ENCODE measurements at places on chromosomes 3 and 15.

DNA sequence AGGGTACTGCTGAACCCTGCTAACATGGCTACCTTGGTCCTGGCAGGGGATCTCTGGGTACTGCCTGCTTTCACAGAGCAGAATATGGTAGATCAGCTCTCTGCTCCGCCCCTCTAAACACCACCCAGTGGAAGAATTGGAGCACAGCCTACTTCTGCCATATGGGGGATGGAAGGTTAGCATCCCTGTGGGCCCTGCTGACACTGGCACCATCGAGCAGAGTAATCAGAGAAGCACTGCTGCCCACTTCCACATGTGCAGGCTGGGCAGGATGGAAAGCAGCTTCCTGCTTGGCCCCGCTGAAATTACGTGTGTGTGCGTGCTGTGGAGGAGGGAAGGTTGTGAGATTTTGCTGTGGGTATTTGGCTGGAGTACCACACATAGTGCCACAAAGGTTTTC, 24.8 kb downstream of the CCR1 start:
- DNase-seq: no peak

- no peak for DNase-seq
Observed at GRCh38 chr3:71485896-71486295, 97.6 kb downstream of the FOXP1 start.

- no peak for DNase-seq
Observed at GRCh38 chr3:194279701-194280360, 71.3 kb downstream of the CPN2 start.

- peak; percentile 87 for DNase-seq
Observed at GRCh38 chr3:18295171-18295920, 129.8 kb downstream of the SATB1 start.

DNA sequence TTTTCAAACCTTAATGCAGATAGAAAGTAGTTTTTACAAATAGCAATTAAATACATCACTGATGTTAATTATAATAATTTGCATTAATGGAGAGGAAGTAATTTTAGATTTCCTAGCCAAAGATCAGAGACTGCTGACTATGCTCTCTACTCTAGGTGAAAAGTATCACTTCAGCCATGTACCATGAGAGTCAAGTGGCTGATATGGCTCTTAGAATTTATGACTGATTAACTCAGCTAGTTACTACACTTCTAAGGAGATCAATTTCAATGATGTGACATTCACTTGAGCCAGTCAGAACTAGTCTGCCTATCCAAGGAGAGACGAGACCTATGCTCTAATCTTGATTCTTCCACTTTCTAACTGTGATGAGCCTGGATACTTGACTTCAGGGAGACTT, 405.7 kb upstream of the RORA start:
- no peak for DNase-seq

DNA sequence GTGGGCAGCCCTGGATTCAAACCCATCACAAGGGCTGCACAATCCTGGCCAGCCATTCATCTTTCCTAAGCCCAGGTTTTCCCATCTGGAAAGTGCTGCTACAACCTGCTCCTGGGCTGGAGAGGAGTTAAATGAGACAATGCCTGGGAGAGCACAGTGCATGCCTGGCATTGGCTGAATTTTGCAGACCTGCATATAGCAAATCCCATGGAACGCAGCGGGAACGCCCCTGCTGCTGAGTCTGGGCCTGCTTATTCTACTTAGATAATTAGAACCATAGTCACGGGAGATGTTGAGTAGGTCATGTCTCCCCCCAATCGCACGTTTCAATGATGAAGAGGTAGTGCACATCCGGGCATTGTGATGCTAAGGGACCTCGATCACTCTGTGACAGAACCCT, 46.6 kb downstream of the ABTB1 start:
- no peak for DNase-seq

- DNase-seq: no peak
Observed at GRCh38 chr3:170485294-170485693, 66.6 kb downstream of the CLDN11 start.

- no peak for DNase-seq
Observed at GRCh38 chr3:66675366-66675765, 174.5 kb upstream of the LRIG1 start.

DNA sequence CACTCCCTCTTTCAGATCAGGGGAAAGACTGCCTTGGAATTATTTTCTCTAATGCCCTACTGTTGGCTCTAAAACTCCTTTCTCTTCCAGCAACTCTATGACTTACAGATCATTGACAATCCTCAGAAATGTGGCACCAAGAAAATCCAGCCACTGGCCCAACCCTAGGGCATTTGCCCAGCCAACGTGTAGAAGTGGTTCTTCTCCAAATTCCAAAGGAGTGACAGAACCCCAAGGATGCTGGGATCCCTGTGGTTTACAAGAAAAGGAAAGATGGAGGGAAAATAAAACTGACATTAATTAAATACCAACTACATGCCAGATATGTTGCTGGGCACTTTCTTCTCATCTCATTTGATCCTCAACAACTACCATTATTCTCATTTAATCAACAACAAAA, 216.0 kb downstream of the NTRK3 start:
- DNase-seq: no peak

GRCh38 chr15:52731732-52732470, 52.7 kb upstream of the ATOSA start:
- DNase-seq: no peak

DNA sequence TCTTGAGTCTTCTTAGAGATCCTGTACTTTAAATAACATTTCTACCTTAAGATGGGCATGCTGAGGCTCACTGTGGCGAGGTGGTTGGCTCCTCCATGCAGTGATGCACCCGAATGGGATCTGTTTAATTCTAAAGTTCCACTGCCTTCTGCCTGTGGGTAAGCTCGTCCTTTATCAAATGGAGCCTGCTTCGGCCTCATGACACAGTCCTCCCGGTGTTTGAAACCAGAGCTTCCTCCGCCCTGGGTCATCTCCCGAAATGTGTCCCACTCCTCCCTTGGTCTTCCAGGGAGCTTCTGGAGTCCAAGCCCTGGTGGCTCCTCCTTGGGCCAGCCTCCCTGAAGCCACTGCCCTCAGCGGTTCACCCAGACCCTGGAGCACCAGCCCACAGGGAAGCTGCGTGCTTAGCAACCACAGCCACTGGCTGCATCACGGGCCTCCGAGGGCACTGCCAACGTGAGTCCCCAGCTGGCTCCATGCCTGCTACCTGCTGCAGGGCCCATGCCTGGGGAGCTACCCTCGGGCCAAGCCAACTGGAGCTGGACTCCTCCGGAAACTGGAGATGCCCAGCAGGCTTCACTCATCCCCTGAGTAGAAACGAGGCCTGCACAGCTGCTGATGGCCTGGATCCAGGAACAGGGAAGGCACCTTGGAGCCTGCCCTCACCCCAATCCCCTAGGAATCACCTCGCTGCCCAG, 3.3 kb downstream of the RHCG start:
- DNase-seq: no peak

DNA sequence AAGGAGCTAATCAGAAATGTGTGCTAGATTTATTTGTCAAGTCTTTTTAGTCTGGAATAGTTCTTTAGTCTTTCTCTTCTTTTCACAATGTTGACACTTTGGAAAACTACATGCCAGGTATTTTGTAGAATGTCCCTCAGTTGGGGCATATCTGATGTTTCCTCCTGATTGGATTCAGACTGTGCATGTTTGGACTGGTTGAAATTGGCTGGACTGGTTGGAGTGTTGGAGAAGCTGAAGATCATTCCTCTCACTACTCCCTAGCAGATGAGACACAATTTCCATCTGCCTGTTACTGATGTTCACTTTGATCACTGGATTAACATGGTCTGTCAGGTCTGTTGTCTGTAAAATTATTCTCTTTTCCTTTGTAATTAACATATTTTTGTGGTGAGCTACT, 3.7 kb downstream of the NME9 start:
- no peak for DNase-seq

GRCh38 chr3:32224016-32224516, 14.4 kb upstream of the CMTM8 start:
- no peak for DNase-seq

DNA sequence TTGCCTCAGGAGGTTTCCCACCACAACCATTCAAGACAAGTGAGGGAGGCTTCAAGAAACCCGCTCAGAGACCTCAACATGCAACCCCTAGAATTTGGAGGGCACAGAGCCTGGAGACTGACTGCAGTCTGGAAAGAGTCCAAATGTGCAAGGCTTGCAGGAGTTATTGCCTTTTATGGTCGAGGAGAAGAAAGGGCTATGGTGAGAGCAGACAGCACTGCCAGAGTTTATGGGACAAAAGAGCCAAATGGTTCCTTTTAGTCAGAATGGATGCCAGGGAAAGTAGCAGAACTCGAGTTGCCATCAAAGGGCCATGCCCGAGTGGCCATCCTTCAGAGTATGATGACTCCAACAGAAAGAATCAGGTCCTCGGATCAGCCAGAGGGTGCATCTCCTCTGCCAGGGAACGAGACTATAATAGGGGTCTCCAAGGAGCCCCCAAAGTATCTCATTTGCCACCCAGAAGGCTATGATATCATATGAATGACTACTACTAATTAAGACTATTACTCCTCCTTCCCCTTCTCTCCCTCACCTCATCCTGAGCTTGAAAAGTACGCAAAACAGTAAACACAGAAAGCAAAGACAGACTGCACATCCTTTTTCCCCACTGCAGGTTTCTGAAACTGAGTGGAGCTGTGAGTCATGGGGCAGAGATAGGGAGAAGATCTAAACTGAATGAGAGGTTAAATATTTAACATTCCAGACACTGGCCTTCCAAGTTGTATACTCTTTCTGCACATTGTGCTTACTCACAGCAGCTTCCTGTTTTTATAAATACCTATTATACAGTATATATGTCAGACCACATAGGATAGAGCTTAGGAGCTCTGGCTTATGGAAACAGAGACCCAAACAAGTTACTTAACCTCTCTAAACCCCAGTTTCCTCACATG, 33.9 kb upstream of the TMCO5A start:
- no peak for DNase-seq

- no peak for DNase-seq
Observed at GRCh38 chr3:81452418-81452817, 309.0 kb downstream of the GBE1 start.

All from LoVo (cell line).